ENCODE measurements at places on chromosomes 11 and 22.
A peak's percentile ranks its signal among the peaks of the same experiment; 100 is the strongest.

GRCh38 chr11:125514336-125515101 is 18.5 kb upstream of the FEZ1 start:
- DNase-seq = peak; percentile 55

GRCh38 chr11:118341815-118342489 is 553 bp downstream of the CD3D start:
- DNase-seq = no peak

DNA sequence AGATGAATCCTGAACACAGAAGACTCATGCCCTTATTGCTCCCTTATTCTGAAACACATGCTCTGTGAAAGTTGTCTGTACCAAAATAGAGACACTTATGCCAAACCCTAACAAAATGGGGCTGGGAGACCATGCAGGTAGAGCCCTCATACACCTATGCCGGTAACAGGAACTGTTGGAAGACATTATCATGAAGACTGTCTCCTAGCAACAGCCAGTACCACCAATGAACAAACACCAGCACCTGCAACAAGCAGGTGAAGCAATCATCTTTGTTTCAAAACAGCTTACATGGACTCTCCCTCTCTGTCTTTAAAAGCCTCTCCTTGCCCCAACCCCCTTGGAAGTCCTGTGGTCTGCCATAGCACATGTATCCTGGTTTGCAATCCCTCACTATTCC is 17.2 kb downstream of the SLC5A4 start:
- no peak for DNase-seq

- no peak for DNase-seq
Measured at GRCh38 chr11:69290806-69291205, 3.1 kb upstream of the MYEOV start.
